ENCODE measurements at places on chromosomes 1 and 21.
A peak's percentile ranks its signal among the peaks of the same experiment; 100 is the strongest.

- no peak for DNase-seq
Observed at GRCh38 chr1:234942012-234942332, 186.7 kb downstream of the TOMM20 start.

- DNase-seq = no peak
Observed at GRCh38 chr21:33967086-33967571, 51.5 kb upstream of the ATP5PO start.

DNA sequence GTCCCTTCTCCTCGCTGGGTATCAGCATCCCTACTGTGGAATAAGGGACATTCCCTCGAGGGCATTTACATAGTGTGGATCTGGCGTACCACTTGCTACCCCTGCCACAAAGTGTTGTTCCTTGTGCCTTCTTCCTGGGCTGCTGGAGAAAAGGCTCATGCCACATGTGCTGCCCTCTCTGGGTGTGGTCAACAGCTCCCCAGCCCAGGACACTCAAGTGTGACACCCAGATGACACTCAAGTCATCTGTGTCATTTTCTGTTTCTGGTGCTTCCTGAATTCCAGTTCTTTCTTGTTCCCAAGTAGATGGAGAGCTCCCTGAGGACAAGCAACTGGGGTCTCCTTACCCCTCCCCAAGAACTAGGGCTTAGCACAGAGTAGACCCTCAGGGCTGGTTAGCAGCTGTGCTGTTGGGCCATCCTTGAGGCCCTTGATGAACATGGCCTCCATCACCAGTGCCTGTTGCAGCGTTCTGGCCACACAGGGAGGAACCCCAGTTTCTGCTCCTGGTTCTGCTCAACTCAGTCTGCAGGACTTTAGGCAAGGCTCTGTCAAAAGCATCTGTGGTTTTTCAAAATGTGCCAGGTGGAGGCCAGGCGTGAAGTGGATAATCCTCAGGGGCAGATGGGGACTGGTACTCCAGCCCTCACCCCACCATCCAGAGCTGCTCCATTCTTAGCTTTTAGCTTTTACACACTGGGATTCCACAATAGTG is 49.0 kb upstream of the CLIC4 start:
- DNase-seq = no peak

DNA sequence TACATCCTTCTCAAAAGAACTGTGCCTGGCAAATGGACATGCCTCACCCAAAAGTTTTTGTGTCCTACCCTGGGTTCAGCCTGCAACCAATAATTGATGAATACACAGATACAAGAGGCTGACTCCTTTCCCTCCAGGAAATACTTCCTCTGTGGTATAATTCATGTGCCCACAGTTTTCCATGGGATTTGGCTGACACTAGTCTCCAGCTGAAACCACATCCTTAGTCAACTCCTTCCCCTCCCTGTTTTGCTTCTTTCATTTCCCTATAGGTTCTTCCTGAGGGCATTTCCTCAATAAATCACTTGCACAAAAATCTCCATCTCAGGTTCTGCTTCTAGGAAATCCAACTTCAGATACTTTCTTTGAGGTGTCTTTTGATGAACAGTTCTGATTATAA is 436.6 kb upstream of the C1orf87 start:
- DNase-seq = no peak

GRCh38 chr1:39711104-39711965 is 20.1 kb upstream of the HPCAL4 start:
- DNase-seq = no peak

- DNase-seq = peak; percentile 94
Observed at GRCh38 chr1:62271948-62272728, 47.1 kb downstream of the KANK4 start.

DNA sequence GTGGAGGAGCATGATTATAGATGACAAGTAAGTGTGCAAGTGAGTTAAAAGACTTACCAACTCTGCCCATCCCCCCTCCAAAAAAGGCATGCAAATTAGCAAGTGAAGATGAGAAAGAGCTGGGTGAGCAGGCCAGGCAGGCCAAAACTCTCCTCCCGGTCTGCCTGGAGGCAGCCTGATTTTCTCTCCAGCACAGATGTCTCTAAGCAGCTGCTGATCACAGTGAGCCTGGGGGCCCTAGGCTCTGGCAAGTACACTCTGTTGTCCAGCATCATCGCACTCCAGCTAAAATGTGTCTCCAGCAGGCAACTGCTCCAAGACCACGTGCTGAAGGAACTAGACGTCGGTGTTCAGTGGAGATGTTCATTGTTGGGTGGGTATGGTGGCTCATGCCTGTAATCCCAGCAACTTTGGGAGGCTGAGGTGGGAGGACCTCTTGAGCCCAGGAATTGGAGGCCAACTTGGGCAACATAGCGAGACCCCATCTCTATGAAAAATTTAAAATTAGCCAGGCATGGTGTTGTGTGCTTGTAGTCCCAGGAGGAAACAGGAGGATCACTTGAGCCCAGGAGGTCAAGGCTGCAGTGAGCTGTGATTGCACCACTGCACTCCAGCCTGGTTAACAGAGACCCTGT is 56.7 kb upstream of the PUM1 start:
- no peak for DNase-seq

GRCh38 chr1:161727256-161727924 is 6.0 kb downstream of the FCRLB start:
- DNase-seq = peak; percentile 43

- no peak for DNase-seq
Observed at GRCh38 chr1:106975944-106976343, 80.5 kb upstream of the PRMT6 start.

DNA sequence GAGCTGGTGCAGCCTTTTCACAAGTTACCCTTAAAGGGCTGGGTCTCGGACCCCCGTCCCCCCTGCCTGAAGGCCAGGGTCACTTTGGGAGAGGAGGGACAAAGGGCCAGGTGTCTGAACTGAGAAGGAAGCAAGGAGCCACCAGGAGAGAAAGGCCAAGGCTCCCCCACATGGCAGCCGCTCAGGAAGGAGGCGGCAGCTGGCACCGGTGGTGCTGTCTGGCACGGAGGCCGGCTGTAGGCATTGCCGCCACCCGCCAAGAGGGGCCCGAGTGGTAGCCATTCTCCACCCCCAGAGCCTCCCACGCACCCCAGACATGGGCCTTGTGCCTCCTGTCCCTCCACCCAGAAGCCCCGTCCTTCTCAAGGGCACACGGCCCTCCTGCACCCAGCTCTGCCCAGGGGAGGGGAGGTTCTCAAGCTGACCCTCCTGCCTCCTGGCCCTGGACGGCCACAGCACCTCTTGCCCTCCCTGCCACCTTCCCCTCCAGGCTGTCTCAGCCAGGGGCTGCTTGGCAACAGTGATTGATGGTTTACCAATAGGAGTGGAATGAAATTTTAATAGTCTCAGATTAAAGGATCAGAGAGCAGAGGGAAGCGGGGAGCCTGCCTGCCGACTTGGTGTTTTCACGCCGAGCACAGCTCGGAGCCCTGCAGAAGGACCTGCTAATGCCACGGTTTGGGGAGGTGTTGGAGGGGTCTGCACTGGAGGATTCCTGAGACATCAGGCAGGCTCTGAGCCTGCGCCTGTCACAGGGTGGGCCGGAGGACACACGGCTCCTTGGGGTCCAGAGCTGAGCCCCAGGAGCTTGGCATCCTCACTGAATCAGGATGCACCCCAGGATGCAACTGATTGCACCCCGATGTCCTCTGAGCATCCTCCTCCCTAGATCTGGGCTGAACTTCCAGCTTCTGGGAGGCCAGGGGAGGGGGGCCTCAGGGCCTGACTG is 211.9 kb upstream of the VAMP3 start:
- DNase-seq = no peak

GRCh38 chr1:47682198-47682597 is 244.4 kb downstream of the FOXD2 start:
- no peak for DNase-seq

DNA sequence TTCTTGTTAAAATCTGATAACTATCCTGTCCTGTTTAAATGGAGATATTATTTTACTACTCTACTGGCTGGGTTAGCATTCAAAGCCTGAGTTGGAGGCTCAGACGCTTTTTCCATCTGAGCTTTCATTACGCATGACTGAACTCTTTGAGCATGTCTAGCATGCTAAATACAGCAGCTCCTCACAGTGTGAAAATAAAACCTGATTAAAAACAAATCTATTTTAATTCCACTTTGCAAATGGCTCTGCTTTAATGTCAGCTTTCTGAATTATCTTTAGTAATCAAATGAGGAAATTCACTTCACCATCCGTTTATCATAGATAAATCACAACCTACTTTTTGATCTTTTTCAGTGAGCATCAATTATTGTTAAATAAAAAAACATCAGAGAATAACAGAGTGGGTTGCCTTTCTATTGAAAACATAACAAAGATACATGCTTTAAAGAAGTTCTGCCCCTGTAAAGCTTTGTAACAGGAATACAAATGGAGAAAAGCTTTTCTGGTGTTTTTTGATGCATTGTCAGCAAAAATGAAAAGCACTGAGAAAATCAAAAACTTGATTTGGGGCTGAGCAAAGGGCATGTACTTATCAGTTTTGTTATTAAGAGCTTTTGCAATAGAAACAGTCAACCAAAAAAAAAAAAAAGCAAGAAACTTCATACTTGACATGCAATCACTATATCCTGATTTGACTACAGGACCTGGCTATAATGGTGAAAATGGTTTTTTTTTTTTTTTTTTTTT is 3.5 kb upstream of the SPEN start:
- no peak for DNase-seq

DNA sequence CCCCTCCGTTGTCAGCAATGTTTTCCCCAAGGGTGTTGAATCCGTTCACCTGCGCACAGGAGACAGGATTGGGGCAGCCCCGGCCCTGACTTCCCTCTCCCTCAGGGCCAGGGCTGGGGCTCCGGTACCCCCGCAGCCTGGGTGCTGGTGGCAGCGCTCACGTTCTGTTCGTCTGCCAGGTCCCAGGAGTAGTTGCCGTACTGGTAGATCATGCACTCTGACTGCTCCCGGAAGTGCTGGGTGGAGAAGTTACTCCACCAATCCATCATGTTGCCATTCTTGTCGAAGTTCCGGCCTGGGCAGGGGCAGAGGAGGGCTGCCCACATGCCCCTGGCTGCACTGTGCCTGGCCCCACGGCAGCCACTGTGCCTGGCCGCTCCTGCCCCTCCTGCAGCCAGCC is 6.1 kb downstream of the PRXL2B start:
- no peak for DNase-seq

GRCh38 chr1:26318338-26319064 is 743 bp downstream of the CD52 start:
- no peak for DNase-seq

DNA sequence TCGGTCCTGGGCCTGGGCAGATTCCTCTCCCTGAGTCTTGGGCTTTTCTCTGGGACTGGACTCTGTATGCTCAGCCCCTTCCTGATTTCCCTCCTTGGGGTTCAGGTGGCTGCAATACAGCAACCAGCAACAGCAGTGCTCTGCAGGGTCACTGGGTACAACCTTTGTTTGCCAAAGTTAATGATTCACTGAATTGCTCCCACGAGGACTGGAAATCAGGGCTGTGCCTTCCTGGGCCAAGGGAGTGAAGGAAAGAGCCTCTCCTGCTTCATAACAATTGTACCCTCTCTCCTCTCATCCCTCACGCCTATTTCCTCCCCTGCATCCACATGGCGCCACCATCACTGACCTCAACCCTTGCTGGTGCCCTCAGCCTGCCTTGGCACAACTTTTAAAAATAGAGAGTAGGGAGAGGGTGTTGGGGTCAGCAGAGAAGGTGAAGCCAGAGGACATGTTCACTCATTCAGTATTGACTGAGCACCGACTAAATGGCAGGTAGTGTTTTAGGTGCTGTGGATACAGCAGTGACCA is 52.8 kb upstream of the GOLT1A start:
- no peak for DNase-seq

DNA sequence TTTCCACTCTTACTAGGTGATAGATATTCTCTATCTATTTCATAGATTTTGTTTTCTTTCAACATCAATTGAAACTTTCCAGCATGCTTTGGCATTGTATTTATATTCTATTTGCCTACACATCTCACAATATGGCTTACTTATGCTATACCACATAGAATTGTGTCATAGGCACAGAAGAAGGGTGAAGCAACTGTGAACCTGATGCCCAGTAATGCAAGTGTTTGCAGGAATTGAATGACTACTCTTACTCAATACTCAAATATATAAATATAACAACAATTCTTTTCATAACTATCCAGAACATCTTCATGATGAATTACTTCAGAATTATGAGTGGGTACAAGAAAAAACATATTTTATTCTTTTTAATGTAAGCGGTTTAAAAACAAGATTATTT is 165.9 kb downstream of the PTBP2 start:
- no peak for DNase-seq

- DNase-seq = no peak
Observed at GRCh38 chr1:11413986-11414391, 65.0 kb upstream of the DISP3 start.

DNA sequence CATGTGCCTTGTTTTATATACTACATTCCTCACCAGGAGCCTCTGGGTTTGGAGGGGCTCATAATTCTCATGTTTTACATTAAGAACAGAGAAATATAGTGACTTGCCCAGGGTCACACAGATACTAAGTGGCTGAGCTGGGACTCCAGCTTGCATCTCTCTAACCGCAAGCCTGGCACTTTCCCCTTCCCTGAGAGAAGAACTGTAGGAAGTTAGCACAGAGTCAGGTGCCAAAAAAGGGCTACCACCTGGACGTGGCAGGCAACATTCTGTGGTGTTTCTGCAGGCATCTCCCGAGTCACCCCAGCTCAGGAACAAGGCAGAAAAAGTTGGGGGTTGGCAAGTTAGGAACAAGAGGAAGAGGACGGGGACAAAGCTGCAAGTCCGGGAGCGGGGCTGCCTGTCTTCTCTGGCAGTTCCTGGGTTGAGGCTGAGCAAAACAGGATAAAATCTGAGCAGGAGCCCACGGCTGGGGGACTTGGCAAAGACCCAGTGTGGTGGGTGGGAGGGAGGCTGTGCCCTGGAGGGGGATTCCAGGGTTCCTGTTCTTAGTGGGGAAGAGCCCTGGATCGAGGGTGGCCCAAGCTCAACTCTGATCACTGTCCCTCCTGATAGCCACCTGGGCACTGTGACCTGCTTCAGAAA is 9.8 kb downstream of the PLA2G5 start:
- DNase-seq = no peak

DNA sequence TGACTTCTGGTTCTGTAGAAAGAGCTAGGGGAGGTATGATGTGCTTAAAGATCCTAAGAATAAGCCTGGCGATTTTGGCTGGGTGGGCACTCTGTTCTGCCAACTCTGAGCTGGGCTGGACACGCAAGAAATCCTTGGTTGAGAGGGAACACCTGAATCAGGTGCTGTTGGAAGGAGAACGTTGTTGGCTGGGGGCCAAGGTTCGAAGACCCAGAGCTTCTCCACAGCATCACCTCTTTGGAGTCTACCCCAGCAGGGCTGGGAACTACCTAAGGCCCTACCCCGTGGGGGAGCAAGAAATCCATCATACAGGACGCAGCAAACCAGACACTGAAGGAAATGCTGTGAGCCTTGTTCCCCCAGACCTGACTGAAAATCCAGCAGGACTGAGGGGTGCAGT is 93.3 kb downstream of the PAPPA2 start:
- no peak for DNase-seq

Data from hematopoietic multipotent progenitor cell (in vitro differentiated cells).